ENCODE measurements at places on chromosomes 12 and 14.

DNA sequence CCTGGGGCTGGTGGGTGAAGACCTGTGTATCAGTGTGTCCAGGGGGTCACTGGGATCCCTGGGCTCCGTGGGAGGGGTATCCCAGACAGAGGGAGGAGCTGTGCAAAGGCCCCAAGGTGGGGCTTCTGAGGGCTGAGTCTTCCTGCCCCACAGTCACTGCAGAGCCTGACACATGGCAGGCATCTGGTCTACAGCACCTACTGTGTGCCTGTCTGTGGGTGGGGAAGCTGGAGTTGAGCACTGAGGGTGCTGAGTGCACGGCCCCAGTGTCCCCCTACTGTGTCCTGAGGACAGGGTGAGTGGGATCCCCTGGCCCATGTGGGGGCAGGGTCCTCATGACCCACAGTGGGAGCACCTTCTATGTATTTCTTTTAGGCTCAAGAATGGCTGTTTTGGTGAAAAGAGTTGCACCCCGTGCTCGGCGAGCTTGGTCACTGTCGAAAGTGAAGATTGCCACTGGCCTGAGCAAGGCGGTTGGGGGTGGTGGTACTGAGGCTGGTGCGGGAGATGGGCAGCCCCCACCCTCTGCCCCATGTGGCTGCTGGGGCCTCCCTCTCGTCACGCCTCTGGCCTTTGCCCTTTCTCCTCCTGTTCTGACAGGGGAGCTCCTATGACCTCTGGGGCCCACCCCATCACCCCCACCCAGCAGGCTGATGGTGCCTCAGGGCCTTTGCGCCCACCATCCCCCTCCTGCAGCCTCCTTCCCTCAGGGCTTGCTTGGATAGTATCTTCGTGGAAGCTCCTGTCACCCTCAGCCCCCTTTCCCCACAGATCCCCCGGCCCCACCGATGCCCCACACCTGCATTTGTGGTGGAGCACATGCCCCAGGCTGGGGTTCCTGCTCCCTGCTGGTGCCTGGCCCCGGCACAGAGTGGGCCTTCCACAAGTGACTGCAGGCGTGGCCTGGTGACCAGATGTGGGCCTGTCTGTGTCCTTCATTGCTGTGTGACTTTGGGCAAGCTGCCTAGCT, 55.8 kb downstream of the BEGAIN start:
- no peak for DNase-seq

GRCh38 chr12:114729731-114730130, 45.8 kb upstream of the TBX3 start:
- peak; percentile 26 for DNase-seq

GRCh38 chr14:102508774-102509745, 516 bp downstream of the ANKRD9 start:
- no peak for DNase-seq

DNA sequence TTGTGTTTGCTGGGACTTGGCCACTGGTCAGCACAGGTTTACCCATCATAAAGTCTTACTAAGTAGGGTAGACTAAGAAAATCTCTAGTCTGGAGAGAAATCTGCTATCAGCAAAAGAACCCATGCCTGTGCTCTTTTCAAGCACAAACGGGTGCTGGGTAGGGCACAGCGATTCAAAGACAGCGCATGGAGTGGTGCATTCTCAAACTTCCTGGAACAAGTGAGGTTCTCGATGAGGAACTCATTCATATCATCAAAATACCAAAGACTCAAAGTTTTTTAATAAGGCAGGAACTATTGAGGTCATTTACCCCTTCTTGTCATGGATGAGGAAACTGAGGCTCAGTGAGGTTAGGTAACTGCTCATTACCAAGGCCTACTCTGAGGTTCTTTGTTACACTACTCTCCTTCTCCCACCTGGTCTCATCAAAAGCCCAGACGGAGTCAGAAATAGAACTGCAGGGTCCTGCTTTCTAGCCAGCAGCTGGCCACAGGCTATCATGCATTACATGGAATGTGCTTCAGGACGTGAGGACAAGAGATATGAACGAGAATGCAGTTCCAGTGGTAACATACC, 390.3 kb downstream of the ZFP36L1 start:
- no peak for DNase-seq

DNA sequence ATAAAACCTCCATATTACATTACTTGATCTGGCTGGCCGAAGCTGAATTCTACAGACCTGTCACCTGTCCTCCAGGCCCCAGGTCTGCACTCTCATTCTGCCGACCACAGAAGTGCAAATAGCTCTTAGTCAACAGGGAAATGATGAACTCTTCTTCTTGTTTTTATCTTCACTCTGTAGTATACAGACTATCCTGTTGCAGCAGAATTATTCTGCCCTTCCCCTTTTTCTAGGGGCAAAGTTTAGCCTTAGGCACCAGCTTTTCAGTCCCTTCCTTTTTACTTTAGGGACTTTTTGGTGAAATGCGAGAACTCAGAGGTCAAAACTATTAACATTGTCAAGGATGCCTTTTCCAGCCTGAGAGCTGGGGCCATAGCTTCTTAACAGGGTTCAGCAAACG, 229.6 kb upstream of the EGLN3 start:
- no peak for DNase-seq

- no peak for DNase-seq
Observed at GRCh38 chr12:118925826-118926225, 55.5 kb upstream of the SRRM4 start.

DNA sequence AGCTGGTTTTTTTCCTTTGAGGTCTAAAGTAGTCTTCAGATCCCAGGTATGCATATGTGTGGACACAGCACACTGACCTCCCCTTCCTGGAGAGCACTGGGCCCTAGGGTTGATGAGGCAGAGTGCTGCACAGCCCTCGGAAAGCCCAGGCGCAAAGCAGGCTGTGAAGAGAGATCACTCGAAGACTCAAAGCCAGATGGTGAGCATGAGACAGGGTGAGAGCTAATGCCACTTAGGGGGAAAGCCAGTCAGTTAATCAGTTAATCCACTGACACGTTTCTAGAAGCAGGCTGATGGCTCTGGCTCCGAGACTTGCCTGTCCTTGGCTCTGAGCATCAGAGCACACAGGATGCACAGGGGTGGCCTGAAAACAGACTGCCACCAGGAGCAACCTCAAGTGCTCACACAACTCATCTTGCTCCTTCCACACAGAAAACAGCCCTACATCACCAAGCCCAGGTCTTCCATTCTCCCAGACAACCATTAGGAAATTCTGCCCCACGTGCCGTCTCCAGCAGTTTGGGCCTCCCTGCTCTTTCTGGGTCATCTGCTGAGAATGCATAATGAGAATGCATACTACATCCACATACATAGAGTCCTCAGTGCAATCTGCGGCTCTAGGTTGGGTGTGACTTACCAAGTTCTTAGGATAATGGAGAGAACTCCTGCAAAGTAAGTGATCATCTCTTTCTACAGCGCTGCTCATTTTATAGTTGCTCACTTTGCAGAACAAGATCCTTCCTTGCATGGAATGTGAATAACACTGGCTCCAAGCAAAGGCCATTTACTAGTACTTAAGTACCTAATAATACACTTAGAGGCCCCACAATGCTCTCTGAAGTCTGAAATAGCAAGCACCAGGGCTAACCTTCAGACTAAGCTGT, 12.0 kb downstream of the AQP6 start:
- no peak for DNase-seq

DNA sequence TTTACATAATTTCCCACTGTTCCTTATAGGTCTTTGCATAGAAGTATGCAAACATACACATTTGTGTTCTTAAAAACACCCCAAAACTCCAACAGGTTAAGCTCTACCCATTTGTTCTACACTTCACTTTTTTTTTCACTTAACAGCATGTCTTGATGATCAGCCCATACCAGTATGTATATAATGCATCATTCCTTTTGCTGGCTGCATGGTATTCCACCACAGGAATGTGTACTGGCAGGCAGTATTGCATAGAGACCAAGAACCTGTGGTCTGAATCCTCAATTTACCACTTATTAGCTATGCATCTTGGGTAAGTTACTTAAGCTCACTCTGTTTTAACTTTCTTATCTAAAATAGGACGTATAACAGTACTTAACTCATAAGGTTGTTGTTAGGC, 65.5 kb downstream of the SAMD4A start:
- DNase-seq: no peak

DNA sequence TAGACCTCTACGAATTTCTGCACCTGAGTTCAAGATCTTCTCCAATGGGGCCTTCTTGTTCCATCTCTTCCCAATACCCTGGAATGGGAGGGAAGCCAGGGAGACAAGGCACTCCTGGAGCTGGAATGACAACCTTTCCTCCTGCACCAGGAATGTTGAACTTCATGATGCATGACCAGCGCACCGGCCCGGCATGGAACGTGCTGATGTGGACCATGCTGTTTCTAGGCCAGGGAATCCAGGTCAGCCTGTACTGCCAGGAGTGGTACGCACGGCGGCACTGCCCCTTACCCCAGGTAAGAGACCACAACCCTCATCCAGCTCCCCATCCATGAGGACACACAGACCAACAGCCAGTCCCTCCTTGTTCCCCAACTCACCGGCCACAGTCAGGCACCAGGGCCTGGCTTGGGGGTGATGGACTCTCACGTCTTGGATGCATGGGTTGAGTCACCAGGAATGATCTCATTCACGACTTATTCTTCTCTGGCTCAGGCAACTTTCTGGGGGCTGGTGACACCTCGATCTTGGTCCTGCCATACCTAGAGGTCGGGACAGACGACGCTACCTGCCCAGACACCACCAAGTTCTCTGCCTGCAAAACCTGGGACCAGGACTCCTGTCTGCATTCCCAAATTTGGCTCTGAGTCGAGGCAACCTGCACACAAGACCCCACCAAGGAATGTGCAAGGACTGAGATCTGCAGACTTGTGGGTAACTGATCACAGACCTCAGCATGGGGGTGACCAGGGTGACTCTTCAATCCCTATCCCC, 20.5 kb downstream of the SOAT2 start:
- peak; percentile 52 for DNase-seq

DNA sequence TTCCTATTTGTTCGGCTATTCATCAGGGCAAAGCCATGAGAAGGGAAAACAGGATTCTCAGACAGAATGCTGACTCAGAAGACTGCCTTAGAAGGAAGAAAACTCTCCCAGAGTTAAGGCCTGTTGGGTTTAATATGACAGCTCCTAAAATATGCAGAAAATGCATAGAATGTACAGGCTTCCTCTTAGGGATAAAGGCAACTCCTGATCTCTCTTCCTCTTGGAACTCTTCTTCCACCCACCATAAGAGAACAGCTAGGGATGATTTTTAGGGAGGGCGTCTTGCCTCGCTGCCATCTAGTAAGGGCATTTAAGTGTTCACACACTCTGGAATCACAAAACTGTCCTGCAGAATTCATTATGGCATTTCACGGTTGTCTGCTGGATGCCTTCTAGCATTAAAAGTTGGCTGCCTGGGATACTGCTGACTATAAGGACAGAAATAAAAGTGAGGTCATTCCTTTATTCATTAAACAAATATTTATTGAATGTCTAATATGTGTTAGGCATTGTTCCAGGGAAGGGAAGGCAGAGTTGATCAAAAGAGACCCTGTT, 73.7 kb downstream of the DCAF5 start:
- peak; percentile 84 for DNase-seq

DNA sequence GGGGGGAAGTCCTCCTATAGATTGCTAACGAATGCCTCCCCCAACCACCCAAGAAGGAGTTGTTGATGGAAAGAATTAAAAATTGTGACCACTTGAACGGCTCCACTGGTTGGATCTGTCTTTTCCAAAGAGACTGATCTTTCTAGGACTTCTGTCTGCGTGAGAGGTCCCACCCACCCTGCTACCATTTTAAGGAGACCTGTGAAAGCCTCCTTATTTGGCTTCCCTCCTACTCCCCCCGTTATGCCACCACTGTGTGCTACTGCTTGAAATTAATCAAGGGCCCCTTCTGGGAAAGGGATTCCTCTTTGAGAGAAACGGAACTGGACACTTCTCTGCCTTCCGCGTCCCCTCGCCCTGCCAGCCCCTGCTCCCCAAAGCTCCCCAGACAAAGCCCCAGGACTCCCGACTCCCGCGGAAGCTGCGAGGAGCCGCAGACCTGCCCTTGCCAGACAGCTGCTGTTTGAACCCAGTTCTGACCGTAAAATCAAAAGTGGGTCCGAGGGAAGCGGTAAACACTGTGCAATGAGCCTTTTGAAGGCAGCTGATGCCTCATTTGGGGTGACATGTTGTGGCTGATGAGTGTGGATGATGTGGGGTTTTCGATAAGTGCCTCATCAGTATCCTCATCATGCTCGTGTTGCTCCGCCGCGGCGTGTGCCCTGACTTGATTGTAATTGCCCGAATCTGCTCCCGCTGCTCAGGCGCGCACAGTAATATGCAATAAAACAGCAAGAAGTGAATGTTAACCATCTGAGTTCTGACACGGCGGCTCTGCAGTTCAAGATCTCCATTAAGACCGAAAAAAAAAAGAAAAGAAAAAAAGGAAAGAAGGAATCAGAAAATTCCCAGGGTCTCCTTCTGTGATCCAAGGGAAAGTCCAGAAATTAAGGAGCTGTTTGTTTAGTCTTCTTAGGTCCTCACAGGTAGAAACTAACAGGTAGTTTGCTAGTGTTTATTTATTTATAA, 48.2 kb downstream of the MBIP start:
- DNase-seq: peak; percentile 62

- peak; percentile 44 for DNase-seq
Observed at GRCh38 chr14:77158175-77158881, 16.7 kb upstream of the ZDHHC22 start.

DNA sequence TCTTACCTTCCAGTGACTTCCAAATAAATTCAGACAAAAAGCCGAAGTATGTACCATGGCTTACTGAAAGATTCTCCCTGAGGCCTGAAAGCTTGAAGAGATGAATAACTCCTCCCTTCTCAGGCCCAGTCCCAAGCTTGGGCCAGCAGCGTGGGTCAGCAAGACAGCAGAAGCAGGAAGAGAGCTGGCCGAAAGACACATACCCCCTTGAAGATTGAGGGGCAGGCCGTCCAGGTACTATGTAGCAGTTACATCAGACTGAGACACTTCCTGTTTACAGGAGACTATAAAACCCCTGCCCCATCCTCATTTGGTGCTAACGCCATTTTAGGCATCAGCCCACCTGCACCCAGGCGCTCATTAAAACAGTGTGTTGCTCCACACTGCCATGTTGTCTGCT, 15.0 kb downstream of the NDUFA12 start:
- no peak for DNase-seq

DNA sequence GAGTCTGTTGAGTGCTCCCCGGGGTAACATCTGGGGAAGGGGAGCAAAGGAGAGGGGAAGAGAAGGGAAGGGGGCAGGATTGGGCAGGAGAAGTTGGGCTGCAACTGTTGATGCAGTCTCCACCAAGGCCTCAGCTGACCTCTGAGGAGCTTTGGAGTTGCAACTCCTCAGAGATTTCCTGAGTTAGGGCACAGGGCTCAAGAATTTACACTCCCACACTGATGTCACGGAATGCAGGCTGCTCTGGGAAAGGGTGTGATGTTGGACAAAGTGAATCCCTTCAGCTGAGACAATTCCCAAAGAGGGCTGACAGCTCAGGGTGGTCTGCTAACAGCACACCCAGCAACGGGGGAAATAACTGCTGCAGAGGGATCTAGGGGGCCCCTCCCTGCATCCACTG, 295.6 kb downstream of the PCNX1 start:
- DNase-seq: no peak

- no peak for DNase-seq
Observed at GRCh38 chr14:106613256-106613655, 1086.9 kb downstream of the TMEM121 start.

All from bronchial epithelial cell (primary cell).